ENCODE measurements at places on chromosomes 1 and 21.

DNA sequence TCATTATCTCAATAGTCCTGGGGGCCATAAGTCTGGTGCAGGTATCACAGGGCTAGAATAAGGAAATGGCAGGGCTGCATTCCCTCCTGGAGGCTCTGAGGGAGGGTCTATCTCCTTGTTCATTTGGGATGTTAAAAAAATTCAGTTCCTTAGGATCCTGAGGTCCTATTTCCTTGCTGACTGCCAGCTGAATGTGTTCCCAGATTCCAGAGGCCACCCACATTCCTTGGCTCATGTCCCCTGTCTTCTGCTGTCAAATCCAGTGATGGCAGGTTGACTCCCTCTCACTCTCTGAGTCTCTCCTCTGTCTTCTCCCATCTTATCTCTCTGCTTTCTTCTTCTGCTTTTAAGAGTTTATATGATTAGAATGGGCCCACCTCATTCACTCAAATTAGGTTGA is 400.6 kb downstream of the PTPRU start:
- DNase-seq, result peak; percentile 16

DNA sequence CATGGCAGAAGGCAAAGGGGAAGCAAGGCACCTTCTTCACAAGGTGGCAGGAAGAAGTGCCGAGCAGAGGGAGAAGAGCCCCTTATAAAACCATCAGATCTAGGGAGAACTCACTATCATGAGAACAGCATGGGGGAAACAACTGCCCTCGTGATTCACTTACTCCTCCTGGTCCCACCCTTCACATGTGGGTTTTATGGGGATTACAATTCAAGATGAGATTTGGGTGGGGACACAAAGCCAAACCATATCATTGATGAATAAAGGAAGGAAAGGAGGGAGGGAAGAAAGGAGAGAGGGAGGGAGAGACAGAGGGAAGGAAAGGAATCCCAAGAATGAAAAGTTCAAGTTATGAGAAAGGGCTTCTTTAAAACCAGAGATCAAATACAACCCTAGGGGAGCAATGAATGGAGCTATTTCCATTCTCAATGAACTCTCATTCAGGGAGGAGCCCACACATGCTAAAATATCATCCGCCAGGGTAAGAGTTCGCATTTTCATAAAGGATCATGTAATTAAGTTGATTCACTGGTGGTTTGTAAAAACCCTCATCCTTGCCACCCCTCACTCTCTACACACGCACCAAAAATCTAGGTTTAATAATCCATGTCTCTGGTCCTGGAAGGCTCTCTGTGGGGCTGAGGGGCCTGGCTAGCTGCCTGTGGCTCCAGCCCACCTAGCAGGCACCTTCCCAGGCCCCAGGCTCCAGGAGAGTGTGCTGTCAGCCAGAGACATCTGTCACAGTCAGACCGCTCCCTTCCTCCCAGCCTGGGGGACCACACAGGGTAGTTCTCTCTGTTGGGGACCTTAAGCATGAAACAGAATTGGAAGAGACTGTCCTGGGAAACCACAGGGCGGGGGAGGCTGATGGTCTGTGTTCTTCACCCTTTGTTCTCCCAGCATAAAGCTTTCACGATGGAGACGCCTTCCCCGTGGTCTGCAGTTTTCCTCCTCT is 94.0 kb downstream of the CCDC185 start:
- no peak for DNase-seq

DNA sequence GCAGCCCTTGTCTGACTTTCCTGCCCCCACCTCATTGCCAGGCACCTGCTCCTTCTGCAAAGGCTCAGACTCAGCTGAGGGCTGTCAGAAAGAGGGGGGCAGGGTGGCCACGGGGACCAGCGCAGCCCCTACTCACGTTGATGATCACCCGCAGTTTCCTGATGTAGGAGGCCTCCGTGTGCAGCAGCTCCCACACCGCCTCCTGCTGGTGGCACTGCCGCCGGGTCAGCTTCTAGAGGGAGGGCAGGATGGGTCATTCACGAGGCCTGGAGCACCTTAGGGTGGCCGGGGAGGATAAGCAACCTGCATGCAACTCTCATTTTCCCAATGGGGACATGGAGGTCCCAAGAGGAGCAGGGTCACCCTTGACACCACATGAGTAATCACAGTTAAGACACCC is 6.4 kb upstream of the TNFRSF25 start:
- DNase-seq, result no peak

DNA sequence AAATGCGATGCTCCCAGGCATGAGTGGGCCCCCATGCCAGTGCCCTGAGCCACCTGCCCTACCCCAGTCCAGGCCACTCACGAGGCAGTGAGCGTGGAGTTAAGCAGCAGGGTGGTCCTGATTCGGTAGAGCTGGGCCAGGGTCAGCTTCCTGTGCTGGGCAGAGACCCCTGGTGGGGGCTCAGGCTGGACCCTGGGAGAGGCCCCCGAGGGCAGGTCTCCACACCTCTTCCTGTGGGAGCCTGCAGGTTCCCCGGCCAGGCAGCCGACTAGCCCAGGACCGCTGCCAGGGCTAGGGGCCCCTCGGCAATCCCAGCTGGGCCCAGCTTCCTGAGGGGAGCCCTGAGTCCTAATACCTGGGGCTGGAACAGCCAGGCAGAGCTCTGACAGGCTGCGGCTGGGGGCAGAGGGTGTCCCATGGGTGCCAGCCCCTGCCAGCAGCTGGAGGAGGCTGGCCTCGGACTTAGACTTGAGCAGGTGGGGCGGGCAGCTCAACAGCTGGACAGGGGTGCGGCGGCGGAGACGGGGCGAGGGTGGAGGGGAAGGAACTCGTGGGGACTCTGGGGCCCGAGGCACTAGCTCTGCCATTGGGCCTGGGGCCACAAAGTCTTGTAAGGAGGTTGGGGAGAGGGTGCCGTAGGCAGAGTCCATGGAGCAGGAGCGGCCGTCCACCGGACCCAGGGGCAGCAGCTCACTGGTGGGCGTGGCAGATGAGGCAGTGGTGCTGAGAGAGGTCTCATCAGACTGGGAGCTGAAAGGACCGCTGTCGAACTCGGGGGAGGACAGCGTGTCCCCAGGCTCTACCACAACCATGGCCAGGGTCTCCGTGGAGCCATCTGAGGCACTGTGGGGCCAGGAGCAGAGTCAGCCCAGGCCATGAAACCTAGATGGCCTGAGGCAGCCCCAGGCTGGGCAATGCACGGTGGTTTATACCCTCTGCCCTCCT is 2.0 kb upstream of the TNFRSF25 start:
- no peak for DNase-seq

GRCh38 chr1:230299191-230300006 is 126.7 kb downstream of the PGBD5 start:
- DNase-seq, result no peak

Data from coronary artery (tissue), 2 donors.